ENCODE measurements at places on chromosomes 6 and 20.

GRCh38 chr6:149271348-149272340 is 45.9 kb upstream of the TAB2 start:
- no peak for DNase-seq

DNA sequence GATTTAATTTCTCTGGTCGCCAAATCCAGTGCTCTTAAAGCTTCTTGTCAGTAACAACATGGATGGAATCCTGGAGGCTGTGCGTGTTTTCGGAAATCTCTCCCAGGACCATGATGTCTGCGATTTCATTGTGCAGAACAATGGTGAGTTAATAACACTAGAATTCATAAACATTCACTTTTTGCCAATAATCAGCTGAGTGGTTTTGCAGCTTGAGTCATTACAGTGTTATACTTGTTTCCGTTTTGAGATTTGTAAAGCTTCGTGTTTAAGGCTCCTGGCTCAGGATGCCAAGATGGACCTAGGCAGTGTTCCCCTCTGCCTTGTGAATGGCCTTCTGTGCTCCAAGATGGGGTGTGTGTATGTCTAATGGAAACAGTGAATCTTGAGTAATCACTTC is 113.8 kb downstream of the ARMC2 start:
- no peak for DNase-seq

DNA sequence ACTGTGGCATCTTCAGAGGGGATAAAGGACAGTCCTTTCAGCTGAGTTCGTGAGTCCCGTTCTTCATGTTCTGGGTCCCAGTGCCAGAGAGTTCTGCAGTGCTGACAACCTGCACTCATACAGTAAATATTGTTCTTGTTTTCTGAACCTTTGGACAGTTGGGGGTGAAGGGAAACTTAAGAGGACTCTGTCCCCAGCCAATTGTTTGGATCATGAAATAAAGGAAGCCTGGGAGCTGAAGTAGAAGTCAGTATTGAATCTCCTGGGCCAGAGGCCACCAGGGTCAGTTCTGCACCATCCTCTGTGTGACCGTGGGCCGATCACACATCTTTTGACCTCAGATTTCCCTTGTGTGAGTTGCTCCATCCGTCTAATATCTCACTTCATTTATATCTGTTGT is 3.2 kb downstream of the SLC2A12 start:
- DNase-seq = no peak

- no peak for DNase-seq
Observed at GRCh38 chr6:166583230-166583965, 3.1 kb downstream of the RAMACL start.

- no peak for DNase-seq
Observed at GRCh38 chr6:165858586-165858985, 195.5 kb upstream of the PDE10A start.

DNA sequence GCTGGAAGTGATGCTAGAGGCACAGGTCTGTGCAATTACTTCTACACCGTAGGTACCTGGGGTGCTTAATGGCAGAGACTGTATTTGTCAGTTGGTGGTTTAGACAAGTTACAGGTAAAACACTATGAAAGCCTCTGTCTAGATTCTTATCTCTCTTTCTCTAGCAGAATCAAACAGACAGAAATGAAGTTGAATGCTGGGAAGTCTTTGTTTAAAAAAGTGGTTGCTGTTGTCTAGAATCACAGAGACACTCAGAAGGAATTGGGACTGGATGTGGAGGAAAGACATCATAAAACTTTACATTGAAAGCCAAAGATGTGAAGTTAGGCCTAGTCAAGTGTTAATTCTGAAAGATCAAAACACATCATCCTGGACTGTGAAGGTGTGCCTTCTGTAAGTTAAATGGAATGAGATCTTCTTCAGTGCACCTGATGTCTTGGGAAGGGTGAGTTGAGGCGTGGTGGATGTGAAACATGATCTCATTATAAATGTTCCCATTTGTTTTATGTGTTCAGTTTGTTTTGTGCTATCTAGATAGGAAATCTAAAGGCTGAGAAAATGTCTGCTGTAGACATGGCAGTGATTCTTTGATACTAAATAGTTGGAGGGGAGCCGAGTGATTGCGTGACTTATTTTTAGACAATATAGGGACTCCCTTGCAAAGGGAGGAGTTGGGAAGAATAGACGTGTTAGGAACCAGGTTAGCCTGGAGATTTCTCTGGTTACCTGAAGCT is 290.2 kb downstream of the SOX4 start:
- no peak for DNase-seq

GRCh38 chr6:159217595-159218275 is 48.5 kb downstream of the FNDC1 start:
- DNase-seq = peak; percentile 48

GRCh38 chr6:24875534-24875901 is 60.2 kb downstream of the RIPOR2 start:
- no peak for DNase-seq

DNA sequence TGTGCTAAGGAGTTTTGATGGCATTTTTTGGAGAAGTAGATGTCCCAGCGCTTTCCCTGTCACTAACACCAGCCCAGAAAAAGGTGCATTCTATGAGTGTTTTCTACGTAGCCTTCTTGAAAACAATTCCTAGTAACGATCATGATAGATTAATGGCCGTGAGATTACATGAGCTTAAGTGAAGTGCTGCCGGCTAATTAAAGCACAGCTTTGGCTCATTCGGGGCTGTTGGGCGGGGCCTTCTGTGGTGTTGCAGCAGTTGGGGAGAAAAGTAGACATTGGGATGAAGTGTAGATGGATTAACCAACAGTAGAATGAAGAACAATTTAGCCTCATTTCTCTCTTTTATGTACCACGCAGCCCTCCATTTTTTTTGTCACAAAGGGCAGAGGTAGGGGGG is 20.8 kb upstream of the TRAF3IP2 start:
- no peak for DNase-seq

DNA sequence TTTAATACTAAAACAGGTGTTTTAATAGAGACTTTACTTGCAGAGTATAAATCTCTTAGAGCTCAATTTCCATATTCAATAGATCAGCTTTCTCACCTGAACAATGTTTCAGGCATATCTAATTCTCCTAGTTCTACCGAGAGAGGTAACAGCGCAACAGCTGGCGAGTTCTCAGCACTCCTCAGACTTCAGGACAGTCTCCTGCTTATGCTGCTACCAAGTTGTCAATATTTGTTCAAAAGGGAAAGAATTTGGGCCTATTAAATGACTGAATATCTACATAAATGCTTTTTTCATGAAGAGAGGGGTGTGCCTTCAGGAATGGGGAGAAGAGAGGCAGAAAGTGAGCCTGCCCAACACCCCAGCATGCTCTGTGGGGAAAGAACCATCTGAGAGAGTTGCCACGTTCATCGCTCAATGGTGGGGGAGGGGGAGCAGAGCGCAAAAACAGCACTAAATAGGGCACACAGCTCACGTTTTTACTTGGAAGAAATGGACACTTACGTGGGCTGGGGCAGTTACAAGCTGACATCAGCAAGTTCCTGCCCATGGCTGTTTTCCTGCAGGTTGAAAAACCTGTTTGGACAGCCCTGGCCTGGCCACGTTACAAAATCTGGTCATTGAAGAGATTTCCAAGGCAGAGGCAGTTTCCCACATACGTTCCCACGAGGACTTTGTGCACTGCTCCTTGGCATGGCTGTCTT is 38.0 kb downstream of the EZR start:
- DNase-seq = no peak

DNA sequence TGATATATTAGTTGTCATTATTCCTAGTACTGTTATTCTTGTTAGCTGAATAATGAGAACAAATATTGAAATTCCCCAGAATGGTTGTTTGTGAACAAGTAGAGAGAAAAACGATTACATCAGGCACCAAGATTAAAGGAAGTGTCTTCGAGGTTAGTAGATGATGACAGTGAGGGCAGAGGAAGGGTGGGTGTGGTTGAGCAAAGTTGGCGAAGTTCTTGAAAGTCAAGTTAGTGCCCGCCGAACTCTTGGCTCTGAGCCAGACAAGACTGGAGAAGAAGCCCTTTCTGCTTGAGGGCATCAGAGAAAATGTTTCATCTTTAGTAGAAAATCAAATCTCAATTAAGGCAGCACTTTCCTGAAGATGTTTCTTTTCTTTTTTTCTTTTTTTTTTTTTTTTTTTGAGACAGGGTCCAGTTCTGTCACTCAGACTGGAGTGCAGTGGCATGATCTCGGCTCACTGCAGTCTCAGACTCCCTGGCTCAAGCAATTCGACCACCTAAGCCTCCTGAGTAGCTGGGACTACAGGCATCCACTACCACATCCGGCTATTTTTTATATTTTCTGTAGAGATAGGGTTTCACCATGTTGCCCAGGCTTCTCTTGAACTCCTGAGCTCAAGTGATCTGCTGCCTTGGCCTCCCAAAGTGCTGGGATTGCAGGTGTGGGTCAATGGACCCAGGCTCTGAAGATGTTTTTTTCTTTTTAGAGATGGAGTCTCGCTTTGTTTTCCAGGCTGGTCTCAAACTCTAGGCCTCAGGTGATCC is 77.1 kb downstream of the SGK1 start:
- no peak for DNase-seq

GRCh38 chr20:757506-757905 is 10.8 kb downstream of the SLC52A3 start:
- DNase-seq = no peak

- DNase-seq = no peak
Observed at GRCh38 chr20:5469111-5469510, 152.4 kb upstream of the PROKR2 start.

DNA sequence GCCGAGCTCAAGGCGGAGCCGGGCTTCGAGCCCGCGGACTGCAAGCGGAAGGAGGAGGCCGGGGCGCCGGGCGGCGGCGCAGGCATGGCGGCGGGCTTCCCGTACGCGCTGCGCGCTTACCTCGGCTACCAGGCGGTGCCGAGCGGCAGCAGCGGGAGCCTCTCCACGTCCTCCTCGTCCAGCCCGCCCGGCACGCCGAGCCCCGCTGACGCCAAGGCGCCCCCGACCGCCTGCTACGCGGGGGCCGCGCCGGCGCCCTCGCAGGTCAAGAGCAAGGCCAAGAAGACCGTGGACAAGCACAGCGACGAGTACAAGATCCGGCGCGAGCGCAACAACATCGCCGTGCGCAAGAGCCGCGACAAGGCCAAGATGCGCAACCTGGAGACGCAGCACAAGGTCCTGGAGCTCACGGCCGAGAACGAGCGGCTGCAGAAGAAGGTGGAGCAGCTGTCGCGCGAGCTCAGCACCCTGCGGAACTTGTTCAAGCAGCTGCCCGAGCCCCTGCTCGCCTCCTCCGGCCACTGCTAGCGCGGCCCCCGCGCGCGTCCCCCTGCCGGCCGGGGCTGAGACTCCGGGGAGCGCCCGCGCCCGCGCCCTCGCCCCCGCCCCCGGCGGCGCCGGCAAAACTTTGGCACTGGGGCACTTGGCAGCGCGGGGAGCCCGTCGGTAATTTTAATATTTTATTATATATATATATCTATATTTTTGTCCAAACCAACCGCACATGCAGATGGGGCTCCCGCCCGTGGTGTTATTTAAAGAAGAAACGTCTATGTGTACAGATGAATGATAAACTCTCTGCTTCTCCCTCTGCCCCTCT is 1.1 kb downstream of the CEBPB start:
- peak; percentile 51 for DNase-seq

GRCh38 chr20:12860619-12861247 is 148.0 kb upstream of the SPTLC3 start:
- no peak for DNase-seq

DNA sequence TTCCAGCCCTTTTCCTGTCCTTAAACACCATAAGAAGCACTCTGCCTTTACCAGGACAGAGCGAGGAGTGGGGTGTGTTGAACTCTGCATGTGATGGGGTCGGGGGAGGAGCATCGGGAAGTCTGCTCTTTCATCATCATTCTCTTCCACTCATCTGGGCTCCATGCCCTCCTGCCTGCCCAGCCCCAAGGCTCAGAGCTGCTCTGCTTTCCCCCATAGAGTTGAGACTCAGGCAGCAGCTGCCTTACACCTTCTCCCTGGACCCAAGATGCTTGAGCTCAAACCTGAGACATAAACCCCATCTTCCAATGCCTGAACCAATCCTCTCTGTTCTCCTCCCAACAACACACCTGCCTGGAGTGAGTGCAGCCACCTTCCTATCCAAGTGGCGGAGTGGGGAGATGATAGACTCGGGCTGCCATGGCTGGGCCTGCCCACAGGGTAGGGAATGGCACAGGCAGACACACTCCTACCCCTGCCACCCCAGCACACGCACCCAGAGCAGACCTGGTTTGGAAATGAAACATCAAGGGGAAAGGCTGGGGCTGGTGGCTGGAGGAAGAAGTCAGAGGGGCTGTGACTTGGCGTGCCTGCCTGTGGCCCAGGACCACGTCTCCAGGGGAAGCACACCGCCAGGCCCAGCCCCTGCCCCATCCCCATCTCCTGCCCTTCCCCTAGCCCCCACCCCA is 28.4 kb downstream of the TFEB start:
- no peak for DNase-seq

GRCh38 chr6:98747960-98748359 is 86.4 kb upstream of the POU3F2 start:
- peak; percentile 64 for DNase-seq

DNA sequence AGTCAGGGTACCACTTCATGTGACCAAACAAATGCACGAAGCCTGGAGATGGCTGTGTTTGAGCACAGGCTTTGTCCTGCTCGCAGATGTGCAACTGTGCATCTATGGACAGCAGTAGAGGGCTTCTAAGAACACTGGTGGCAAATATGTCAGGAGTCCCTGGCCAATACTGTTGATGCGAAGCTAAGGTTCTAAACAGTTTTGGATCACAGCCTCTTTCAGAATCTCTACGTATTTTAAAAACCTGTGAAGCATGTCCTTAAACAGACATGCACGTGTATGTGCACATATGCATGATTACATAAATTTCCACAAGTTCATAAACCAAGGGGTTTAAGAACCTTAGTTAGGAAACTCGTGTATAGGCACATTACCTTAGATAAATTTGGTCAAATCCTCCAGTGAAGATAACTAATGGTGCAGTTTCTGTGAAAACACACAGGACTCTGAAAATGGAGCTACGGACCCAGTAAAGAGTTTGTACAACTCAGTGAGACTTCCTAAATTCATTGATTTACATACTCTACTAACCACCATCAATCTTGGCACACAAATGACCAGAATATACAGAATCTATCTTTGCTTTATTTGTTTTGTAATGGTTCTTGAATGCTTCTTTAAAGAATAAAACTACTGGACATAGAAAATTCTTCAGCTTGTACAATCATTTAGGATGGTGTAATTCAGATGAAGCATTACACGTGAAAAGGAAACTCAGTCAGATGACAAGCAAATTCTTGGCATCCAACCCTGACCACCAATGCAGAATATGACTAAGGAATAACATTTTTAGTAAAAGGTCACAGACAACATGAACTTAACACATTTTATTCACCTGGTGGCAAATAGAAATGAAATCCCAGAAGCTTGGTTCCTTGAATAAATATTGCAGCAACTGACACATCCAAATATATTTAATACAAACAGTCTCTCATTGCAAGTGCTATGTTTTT is 27.4 kb downstream of the KCNQ5 start:
- DNase-seq = peak; percentile 88

DNA sequence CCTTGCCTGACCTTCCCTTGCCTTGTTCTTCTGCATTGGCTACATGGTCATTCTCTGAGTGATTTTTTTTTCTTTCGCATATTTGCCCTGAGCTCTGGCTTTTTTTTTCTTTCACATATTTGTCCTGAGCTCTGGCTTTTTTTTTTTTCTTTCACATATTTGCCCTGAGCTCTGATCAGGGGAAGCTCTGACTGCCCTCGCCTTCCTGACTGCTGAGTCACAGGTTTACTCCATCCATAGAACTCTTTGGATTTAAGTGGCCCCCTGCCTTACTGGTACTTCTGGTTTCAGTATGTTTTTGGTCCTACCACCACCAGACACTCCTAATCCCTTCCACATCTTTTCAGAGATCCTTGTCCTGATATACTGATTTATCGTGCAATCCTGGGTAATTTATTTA is 201.1 kb downstream of the OGFRL1 start:
- peak; percentile 95 for DNase-seq
